ENCODE measurements at places on chromosomes 5 and 9. TPM values are rescaled to one million over a fixed set of nuclear protein-coding genes. Genes with fewer than 3 reads are reported as not detected.
A peak's percentile ranks its signal among the peaks of the same experiment; 100 is the strongest.

GRCh38 chr5:131589510-131590348 lies 45.3 kb downstream of the RAPGEF6 start:
- no peak overlapping the region for H3K27ac ChIP-seq
- no peak overlapping the region for H3K4me3 ChIP-seq
- peaks cover 2% of the 10 kb centered on the region for H3K4me1 ChIP-seq
- H3K36me3 ChIP-seq, result peaks cover 7% of the 10 kb centered on the region
- DNase-seq, result peak; percentile 23
- no peaks in the 10 kb centered on the region for H3K27me3 ChIP-seq

- H3K4me3 ChIP-seq, result no peak overlapping the region
- H3K27ac ChIP-seq, result no peak overlapping the region
- H3K36me3 ChIP-seq, result no peaks in the 10 kb centered on the region
- DNase-seq, result no peak
- H3K27me3 ChIP-seq, result no peaks in the 10 kb centered on the region
- H3K4me1 ChIP-seq, result no peaks in the 10 kb centered on the region
These were observed 21.7 kb downstream of the C9orf152 start for GRCh38 chr9:110186254-110186653.

DNA sequence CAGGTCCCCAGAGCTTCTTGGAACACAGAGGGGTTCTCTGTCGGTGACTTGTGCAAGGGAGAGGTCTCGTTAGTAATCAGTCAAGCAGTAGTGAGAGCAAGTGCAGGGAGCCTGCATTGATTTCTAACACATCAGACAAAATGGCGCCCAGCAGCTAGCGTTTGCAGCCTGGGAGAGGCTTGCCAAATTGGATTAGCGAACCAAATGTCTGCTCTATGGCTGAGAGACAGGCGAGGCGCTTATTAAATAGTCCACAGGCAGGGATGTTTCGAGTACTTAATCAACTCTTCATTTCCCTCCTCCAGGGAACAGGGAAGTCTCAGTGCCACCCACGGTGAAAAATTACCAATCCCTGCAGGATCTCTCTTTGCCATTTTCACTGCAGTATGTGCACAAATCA lies 131.4 kb upstream of the SHB start:
- H3K4me1 ChIP-seq, result no peaks in the 10 kb centered on the region
- no peak overlapping the region for H3K4me3 ChIP-seq
- H3K36me3 ChIP-seq, result no peaks in the 10 kb centered on the region
- no peak overlapping the region for H3K27ac ChIP-seq
- no peaks in the 10 kb centered on the region for H3K27me3 ChIP-seq
- DNase-seq, result no peak

DNA sequence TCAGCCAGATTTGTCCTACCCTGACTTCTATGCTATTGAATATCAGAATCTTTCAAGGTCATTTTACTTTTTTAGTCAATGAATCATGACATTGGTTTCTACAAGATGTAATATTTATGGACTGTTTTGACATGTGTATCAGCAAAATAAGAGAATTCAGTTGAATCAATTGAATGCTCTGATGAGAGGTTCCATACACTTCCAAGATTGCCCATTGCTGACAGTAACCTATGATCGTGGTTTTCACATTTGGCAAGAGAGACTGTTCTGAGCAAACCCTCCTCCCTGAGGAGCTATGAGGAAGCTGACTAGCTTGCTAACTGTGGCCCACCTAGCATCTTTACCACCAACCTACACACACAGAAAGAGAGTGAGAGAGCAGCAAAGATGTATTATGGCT lies 56.7 kb upstream of the FST start:
- no peaks in the 10 kb centered on the region for H3K4me1 ChIP-seq
- H3K4me3 ChIP-seq, result no peak overlapping the region
- DNase-seq, result no peak
- 0 out of 2 replicates have a peak, but pooled peaks cover 2% of the 10 kb centered on the region for H3K27me3 ChIP-seq

DNA sequence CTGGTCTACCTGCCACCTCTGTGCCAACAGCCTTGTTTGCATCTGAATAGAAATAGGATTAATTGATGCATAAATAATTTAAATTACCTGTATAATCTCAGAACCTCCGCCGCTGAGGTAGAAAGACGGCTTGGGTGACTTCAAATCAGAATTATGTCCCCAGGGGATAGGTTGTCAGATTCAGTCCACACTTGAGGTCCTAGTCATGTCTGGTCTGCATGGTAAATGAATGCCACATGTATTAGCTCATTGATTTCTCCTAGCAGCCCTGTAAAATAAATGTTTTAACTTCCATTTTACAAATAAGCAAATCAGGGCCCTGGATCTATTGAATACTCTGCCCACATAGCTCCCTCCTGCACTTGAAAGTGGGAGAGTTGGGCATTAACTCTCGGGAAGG lies 368.0 kb upstream of the WWC1 start:
- H3K4me1 ChIP-seq, result no peaks in the 10 kb centered on the region
- no peak overlapping the region for H3K4me3 ChIP-seq
- no peak overlapping the region for H3K27ac ChIP-seq
- DNase-seq, result no peak
- no peaks in the 10 kb centered on the region for H3K27me3 ChIP-seq
- no peaks in the 10 kb centered on the region for H3K36me3 ChIP-seq

The BTNL8 gene
- total RNA-seq, result not detected
